ENCODE measurements at places on chromosomes 12 and 14.

GRCh38 chr12:67669934-67670631 lies 21.5 kb downstream of the DYRK2 start:
- DNase-seq = no peak

DNA sequence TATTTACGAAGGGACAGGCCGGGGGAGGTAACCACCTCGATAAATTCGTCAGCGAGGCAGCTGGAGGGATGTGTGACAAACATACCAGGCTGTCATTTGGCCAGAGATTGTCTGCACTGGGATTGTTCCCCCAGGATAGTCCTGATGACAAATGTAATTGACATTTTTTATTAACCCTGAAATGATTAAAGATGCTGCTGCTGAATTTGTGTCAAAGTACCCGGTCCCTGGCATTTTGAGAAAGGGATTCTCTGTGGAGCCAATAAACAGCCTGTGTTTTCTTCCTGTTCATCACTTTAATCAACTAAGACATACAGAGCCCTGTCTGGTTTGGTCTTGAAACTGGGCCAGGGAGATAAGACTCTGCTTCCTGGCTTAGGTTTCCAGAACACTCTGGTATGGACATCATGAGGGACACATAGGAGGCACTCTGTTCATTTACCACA lies 117.6 kb downstream of the SLC25A47 start:
- no peak for DNase-seq

DNA sequence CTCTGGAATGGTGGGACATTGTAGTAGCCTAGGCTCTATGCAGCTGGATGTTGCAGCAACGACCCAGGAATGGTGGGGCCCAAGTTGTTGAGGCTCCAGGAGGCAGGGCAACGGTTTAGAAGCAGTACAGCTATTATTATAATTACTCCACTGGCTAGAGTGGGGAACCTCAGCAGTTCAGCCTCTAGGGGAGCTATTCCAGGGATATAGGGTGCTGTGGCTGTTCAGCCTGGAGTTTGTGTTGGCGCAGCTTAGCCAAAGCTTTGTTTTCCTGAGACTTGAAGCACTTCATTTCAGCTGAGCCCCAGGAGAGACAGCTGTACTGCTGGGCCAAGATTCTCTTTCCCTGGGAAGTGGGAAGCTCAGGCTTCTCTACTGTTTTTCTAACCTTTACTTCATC lies 1023.0 kb upstream of the ATXN7L3B start:
- DNase-seq = no peak

GRCh38 chr14:92511453-92512238 lies 1.9 kb upstream of the RIN3 start:
- DNase-seq = no peak

DNA sequence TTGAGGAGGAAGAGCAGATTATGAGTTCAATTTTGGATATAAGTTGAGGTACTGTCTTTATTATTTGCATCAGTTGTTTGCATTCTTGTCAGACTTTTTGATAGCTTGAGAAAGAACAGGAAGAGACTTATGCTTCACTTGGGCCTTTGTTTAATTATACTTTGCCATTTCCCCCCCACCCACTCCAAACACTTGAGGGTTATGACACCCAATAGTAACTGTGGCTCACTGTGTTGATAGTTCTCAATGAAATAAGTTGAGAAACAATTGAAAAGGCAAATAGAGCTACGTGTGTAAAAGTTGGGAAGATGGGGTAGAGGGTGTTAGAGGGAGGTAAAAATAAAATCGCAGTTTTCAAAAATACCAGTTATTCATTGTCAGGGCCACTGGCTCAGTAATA lies 17.7 kb downstream of the NAA30 start:
- DNase-seq = no peak

GRCh38 chr14:71372411-71372838 lies 465.2 kb downstream of the PCNX1 start:
- DNase-seq = no peak

DNA sequence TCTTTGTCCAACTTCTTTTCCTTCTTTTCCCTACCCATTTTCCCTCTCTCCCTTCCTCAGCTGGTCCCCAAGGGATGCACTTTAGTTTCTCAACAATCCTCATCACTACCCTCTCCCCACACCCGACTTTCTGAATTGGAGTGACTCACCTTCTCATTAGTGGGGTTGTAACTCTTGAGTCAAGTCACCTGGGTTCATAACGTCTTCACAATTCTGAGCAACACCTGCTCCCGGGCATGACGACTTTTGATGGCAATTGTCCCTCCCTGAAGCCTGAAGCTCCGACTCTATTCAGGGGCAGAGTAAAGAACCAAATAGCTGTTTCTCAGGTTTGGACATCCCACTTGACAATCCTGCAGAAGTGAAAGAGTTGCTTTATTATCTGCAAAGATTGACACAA lies 82.7 kb upstream of the OTX2 start:
- no peak for DNase-seq

GRCh38 chr12:128267651-128268378 lies 845 bp downstream of the TMEM132C start:
- DNase-seq = no peak

All from CD4-positive, alpha-beta T cell treated with Interleukin-6 at 100 ng/mL for 8 hours (primary cell).